Uterus (tissue), 4 donors: ENCODE measurements at places on chromosomes 5 and 9. TPM values are rescaled to one million over a fixed set of nuclear protein-coding genes. Genes with fewer than 3 reads are reported as not detected.

GRCh38 chr5:142403583-142403982, 78.8 kb upstream of the SPRY4 start:
- H3K36me3 ChIP-seq = no peaks in the 10 kb centered on the region
- H3K4me3 ChIP-seq = no peak overlapping the region
- H3K27ac ChIP-seq = no peak overlapping the region
- DNase-seq = no peak
- no peaks in the 10 kb centered on the region for H3K4me1 ChIP-seq

DNA sequence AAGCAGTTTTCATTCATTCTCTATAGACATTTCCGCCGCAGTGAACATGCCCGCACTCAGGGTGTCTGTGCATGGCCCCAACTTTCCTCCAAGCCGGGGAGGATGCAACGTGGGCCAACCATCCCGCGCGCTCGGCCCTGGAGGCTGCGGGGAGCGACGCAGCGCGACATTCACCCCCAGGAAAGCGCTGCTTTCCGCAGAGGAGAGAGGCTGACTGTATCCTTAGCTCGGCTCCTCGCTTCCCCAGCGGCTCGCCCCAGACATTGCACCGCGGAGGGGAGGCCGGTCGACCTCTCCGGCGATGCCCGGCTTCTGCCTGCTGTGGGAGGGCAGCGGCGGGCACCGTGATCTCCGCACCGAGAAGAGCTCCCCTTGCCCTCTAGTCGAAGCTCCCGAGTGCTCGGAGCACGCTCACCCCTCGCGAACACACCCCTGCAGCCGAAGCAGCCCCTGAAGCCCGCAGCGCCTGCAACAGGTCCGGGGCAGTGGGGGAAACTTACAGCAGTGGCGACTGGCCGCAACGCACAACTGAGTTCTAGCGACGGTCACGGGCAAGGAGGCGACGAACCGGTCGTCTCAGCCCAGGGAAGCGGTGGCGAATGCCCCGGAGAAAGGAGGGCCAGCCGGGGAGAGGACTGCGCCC, 600 bp downstream of the ENC1 start:
- peak overlapping the region; percentile 53 for H3K4me3 ChIP-seq
- peak; percentile 39 for DNase-seq
- no peaks in the 10 kb centered on the region for H3K27me3 ChIP-seq
- H3K27ac ChIP-seq = peak overlapping the region; percentile 66
- no peaks in the 10 kb centered on the region for H3K36me3 ChIP-seq
- H3K4me1 ChIP-seq = no peaks in the 10 kb centered on the region

DNA sequence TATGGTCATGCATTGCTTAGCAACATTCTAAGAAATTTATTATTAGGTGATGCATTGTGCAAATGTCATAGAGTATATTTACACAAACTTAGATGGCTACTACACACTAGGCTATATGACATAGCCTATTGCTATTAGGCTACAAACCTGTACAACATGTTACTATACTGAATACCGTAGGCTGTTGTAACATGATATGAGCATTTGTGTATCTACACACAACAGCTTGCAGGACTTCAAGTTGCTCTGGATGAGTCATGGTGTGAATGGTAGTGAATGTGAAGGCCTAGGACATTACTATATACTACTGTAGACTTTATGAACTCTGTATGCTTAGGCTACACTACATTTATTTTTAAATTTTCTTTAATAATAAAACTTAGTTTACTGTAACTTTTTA, 107.2 kb upstream of the MAMDC2 start:
- H3K27me3 ChIP-seq = no peaks in the 10 kb centered on the region
- no peak for DNase-seq
- no peaks in the 10 kb centered on the region for H3K4me1 ChIP-seq
- H3K4me3 ChIP-seq = no peak overlapping the region
- no peak overlapping the region for H3K27ac ChIP-seq
- no peaks in the 10 kb centered on the region for H3K36me3 ChIP-seq

- no peak overlapping the region for H3K27ac ChIP-seq
- no peak for DNase-seq
- no peak overlapping the region for H3K4me3 ChIP-seq
- H3K4me1 ChIP-seq = no peaks in the 10 kb centered on the region
- H3K36me3 ChIP-seq = no peaks in the 10 kb centered on the region
Observed at GRCh38 chr5:80403782-80404181, 4.1 kb upstream of the ZFYVE16 start.

GRCh38 chr9:96376891-96377874, 6.3 kb downstream of the SLC35D2 start:
- H3K36me3 ChIP-seq = no peaks in the 10 kb centered on the region
- H3K4me3 ChIP-seq = no peak overlapping the region
- H3K4me1 ChIP-seq = no peaks in the 10 kb centered on the region

DNA sequence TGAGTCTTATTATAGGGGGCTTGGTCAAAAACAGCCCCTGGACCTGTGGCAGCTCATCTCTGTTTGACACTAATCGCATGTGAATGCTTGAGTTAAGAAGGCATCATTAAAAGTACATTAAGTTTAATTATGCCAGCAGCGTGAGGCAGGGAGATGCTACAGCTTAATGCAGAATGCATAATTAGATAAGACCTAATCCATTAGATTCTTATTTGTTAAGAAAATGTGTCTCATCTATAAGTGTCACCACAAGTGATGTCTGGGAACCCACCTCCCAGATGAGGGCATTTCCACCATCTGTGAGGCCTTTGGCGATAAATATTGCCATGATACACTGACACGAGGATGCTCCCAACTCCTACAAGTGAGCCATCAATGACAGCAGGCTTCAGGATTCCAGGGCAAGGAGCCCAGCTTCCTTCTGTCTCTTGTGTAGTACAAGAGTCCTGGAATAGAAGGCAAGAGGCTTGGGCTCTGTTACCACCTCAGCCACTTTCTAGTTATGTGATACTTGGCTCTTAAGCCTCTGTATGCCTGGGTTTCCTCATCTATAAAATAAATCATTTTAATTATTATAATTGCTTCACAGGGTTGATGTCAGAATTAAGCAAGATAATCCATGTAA, 202.7 kb downstream of the FAM114A2 start:
- no peak overlapping the region for H3K4me3 ChIP-seq
- H3K4me1 ChIP-seq = no peaks in the 10 kb centered on the region
- no peaks in the 10 kb centered on the region for H3K27me3 ChIP-seq

DNA sequence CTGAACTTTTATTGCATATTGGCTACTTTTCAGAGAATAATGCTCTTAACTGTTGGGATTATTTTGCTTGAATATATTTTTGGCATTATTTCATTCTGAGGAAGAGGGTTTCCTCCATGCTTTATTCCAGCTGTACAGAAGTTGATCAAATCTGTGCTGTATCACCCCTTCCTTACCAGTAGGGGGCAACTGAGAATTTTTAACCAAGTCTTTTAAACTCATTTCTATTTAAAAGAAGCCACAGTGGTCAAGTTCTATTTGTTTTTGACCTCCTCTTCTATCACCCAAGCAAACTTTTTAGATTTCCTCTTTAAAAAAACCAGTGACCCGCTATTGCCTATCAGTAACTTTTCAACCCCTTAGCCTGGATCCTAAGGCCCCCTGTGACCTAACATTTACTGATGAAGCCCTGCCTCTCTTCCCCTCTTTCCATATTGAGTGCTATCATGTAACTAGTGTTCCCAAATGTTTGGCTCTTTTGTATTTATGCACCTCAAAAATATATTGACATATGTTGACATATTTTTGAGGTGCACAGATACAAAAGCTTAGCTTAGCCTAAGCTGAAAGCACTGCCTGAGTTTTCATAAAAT, 80.6 kb downstream of the FBXO4 start:
- DNase-seq = no peak
- H3K4me3 ChIP-seq = no peak overlapping the region
- H3K36me3 ChIP-seq = no peaks in the 10 kb centered on the region

DNA sequence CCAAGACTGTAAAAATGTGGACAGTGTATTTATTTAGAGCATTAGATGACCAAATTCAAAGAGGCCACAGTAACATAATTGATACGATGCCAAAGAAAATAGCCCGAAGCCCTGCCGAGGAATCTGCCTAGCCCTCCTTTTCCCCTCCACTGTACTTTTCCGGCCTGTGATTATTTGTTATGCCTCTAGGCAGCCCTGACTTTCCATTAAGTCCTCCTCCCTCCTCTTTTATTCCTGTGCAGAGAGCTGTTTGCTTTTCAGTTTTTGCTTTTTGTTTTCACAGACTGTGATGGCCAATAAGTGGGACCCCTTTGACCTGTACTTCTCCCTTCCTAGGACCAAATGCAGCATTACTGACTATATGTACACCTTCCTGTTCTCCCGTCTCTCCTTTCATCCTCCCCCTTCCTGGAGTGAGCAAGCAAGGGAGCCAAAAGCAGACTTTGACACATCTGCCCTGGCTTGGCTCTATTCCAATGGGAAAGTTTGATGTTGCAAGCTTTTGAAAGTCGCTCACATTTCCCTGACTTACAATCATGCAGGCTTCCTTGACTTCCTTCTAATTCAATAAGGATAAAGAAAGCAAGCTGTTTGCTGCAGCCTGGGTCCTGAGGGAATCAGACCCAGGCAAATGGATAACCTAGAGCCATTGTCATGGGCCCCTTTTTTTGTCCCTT, 76.1 kb downstream of the NREP start:
- no peak overlapping the region for H3K4me3 ChIP-seq
- peak overlapping the region; percentile 69 for H3K27ac ChIP-seq
- peak; percentile 78 for DNase-seq
- H3K27me3 ChIP-seq = no peaks in the 10 kb centered on the region
- peaks cover 9% of the 10 kb centered on the region for H3K4me1 ChIP-seq

GRCh38 chr9:8859416-8859815, 1059.8 kb upstream of the DMAC1 start:
- peak overlapping the region; percentile 76 for H3K27ac ChIP-seq
- DNase-seq = no peak
- H3K4me1 ChIP-seq = no peaks in the 10 kb centered on the region
- H3K27me3 ChIP-seq = no peaks in the 10 kb centered on the region
- H3K4me3 ChIP-seq = no peak overlapping the region

DNA sequence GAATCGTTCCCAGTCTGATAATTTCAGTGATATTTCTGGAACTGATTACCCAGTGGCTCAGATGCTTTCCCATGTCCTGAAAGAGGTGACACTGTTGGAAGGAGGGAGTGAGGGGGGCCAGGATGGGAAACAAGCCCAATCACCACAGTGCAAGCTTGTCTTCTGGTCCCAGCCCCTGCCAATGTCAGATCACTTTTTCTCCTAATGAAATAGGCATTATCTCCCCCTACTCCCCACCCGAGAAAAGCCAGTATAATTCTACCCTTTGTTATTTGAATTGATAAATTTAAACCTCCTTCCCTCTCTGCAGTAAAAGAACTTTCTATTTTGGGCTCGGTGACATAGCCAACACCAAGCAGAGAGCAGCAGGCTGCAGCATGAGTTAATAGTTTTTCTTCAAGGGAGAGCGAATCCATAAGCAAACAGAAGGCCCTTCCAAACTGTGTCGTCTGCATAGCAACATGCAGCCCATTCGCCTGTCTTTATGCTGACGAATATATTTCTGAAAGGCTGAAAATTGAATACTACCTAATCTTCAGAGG, 14.6 kb upstream of the PPP2CA start:
- no peak overlapping the region for H3K4me3 ChIP-seq
- H3K27ac ChIP-seq = peak overlapping the region; percentile 79
- no peaks in the 10 kb centered on the region for H3K36me3 ChIP-seq
- H3K27me3 ChIP-seq = no peaks in the 10 kb centered on the region
- no peak for DNase-seq

DNA sequence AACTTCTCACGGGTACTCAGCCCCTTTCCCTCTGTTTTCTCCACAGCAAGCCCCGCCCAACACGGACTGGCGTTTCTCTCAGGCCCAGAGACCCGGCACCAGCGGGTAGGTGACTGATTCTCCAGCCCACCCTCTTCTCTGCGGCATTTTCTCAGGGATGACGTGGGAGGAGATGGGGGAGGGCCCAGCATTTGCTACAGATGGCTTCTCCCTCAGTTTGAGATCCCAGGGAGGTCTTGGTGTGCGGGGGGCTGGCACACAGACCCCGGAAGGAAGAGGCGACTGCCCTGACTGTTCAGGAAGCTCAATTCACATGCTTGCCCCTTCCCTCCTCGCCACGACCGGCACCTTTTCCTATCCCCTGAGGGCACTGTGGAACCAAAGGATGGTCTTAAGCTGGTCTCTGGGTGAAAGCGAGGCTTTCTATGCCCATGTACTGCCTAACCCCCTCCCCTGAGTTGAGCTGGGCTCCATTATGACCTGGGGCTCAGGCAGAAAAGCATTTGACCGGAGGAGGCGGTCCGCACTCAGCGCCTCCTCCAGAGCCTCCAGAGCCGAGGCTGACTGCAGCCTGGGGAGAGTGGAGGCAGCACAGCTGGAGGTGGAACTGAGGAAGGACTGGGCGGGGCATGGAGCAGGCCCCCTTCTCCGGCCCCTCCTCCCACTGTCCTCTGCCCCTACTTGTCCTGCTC, 6.0 kb downstream of the PCDHGC5 start:
- H3K27me3 ChIP-seq = no peaks in the 10 kb centered on the region

DNA sequence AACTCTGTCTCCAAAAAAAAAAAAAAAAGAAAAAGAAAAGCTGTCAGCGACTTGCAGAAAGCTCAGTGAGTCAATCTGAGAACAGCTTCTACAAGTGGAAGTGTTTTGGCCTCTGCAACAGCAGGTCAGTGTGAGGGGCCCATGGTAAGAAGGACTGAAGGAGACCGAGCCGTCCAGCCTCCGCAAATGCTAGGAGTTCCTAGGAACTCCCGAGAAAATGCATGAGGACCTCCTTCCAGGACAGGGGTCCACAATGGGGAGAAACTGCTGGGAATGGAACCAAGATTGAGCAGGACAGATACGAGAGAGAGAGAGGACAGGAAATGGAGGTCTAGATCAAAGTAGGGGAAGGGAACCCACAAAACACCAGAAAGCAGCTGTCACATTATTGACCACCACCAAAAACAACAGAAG, 180.5 kb downstream of the CRB2 start:
- no peaks in the 10 kb centered on the region for H3K36me3 ChIP-seq
- no peak for DNase-seq
- no peak overlapping the region for H3K27ac ChIP-seq

The FOXD1 gene
- total RNA-seq = 0.28 TPM

The FOXD4L6 gene
- total RNA-seq = not detected

The CD72 gene
- 3.0 TPM for total RNA-seq

The FOXD4L3 gene
- total RNA-seq = not detected

The MYO10 gene
- 30.7 TPM for total RNA-seq

The GDF9 gene
- total RNA-seq = not detected
